Testis (tissue), 5 donors: ENCODE measurements at places on chromosomes 4 and X. TPM values are rescaled to one million over a fixed set of nuclear protein-coding genes. Genes with fewer than 3 reads are reported as not detected.

DNA sequence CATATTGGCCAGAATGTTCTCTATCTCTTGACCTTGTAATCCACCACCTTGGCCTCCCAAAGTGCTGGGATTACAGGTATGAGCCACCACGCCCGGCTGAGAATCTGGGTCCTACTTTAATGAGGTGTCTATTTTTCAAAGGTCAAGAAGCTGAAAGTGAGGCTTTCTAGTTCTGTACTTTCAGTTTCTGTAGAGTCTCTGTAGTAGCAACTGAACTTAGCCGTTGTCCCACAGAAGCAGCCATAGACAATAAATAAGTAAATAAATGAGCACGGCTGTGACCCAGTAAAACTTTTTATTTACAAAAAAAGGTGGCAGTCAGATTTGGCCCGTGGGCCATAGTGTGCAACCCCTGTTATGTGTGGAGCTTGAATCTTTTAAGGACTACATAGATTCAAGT lies 92.0 kb downstream of the FNIP2 start:
- no peaks in the 10 kb centered on the region for H3K36me3 ChIP-seq
- H3K27ac ChIP-seq = no peak overlapping the region
- H3K27me3 ChIP-seq = no peaks in the 10 kb centered on the region
- no peak overlapping the region for H3K4me3 ChIP-seq

DNA sequence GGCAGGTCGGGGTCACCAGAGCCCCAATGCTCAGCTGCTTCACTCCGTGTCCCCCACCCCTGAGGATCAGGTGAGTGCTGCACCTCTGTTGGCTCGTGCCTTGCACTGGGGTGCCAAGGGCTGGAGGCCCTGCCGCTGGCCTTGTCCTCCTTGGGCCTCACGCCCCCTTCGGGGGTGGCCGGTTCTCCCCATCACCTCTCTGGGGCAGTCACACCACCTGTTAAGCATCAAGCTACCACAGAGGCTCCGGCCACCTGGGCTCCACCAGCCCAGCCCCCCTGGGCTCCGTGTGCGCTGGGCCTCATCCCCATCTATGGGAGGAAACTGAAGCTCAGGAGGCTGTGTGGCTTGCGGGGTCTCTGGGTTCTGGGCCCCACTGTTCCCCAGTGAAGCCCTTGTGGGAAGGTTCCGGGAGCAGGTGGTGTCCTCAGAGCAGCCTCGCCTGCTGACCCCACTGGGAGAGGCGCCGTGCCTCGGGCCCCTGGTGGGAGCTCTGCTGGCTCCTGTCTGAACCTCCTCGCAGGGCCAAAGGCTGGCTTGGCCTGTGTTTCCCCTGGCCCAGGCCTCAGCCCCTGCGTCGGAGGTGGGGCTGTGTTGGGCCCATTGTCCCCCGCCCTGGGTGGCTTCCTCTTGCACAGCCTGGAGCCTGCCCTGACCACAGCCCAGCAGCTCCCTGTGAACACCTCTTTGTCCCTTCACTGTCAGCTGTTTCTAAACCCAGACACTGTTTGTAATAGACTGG lies 30.8 kb downstream of the DOK7 start:
- H3K4me3 ChIP-seq = no peak overlapping the region
- H3K27ac ChIP-seq = no peak overlapping the region
- no peaks in the 10 kb centered on the region for H3K36me3 ChIP-seq
- H3K27me3 ChIP-seq = no peaks in the 10 kb centered on the region
- DNase-seq = no peak
- peaks cover 15% of the 10 kb centered on the region for H3K4me1 ChIP-seq

GRCh38 chrX:41722214-41722613 lies 1.8 kb upstream of the GPR82 start:
- H3K27me3 ChIP-seq = no peaks in the 10 kb centered on the region
- no peak for DNase-seq
- no peaks in the 10 kb centered on the region for H3K4me1 ChIP-seq
- H3K36me3 ChIP-seq = no peaks in the 10 kb centered on the region
- H3K27ac ChIP-seq = no peak overlapping the region

GRCh38 chrX:127908384-127908783 lies 143.8 kb downstream of the ACTRT1 start:
- H3K36me3 ChIP-seq = no peaks in the 10 kb centered on the region
- no peaks in the 10 kb centered on the region for H3K27me3 ChIP-seq
- DNase-seq = no peak
- H3K4me3 ChIP-seq = no peak overlapping the region
- no peak overlapping the region for H3K27ac ChIP-seq

DNA sequence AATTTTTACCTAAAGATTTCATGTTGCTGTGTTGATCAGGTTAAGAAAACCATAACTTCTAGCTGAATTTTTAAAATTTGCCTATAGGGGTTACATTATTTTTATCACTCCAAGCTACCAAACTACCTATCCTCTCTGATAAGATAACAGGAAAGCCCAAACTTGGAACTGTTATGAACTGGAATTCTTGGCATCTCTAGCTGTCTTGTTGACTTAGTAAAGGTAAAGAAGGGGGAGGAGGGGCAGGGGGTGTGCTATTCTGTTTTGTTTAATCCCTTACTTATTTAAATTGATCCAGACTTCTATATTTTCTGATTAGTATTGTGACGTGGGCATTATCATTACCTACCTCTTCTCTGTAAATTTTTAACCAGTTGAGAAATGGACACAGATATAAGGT lies 54.7 kb downstream of the SLAIN2 start:
- no peak for DNase-seq
- H3K4me3 ChIP-seq = no peak overlapping the region
- H3K27ac ChIP-seq = no peak overlapping the region
- no peaks in the 10 kb centered on the region for H3K4me1 ChIP-seq

GRCh38 chrX:140440876-140441275 lies 64.0 kb downstream of the SOX3 start:
- no peaks in the 10 kb centered on the region for H3K4me1 ChIP-seq
- no peak overlapping the region for H3K4me3 ChIP-seq
- no peaks in the 10 kb centered on the region for H3K27me3 ChIP-seq
- H3K27ac ChIP-seq = no peak overlapping the region
- no peaks in the 10 kb centered on the region for H3K36me3 ChIP-seq
- peak; percentile 23 for DNase-seq

DNA sequence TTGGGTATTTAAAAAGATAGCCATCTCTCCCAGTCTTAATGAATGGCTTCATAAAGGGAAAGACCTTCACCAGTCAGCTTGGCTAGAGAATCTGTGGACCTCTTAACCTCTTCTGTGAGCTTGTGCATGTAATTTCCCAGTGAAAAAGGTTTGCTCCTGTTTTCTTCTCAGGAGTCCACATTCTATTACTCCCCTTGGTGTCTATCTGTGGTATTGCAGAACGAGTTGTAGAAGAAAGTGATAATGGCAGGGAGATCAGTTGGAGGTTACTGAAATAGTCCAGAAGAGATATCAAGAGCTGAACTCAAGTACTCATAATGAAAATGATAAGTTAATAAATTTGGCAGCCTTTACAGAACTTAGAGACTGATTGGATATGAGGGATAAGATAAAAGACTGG lies 16.5 kb upstream of the VAMP7 start:
- no peak overlapping the region for H3K4me3 ChIP-seq
- no peak for DNase-seq
- no peaks in the 10 kb centered on the region for H3K4me1 ChIP-seq
- no peaks in the 10 kb centered on the region for H3K36me3 ChIP-seq
- H3K27ac ChIP-seq = no peak overlapping the region
- no peaks in the 10 kb centered on the region for H3K27me3 ChIP-seq

DNA sequence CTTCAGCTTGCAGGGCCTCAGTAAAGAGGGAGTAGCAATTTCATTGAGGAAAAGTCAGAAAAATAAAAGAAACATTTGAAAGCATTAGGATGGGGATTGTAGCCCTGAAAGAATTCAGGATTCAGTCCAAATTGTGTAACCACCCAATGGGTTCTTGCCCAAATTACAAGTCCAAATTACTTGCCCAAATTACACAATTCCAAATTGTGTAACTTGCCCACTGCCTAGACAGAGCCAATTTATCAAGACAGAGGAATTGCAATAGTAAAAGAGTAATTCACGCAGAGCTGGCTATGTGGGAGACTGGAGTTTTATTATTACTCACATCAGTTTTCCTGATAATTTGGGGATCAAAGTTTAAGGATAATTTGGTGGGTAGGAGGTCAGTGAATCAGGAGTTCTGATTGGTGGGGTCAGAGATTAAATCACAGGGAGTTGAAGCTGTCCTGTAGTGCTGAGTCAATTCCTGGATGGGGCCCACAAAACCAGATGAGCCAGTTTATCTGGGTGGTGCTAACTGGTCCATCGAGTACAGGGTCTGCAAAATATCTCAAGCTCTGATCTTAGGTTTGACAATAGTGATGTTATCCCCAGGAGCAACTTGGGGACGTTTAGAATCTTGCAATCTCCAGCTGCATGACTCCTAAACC lies 18.1 kb upstream of the PAGE5 start:
- no peaks in the 10 kb centered on the region for H3K36me3 ChIP-seq
- H3K4me1 ChIP-seq = no peaks in the 10 kb centered on the region
- H3K27ac ChIP-seq = no peak overlapping the region
- no peaks in the 10 kb centered on the region for H3K27me3 ChIP-seq
- no peak for DNase-seq
- H3K4me3 ChIP-seq = no peak overlapping the region

DNA sequence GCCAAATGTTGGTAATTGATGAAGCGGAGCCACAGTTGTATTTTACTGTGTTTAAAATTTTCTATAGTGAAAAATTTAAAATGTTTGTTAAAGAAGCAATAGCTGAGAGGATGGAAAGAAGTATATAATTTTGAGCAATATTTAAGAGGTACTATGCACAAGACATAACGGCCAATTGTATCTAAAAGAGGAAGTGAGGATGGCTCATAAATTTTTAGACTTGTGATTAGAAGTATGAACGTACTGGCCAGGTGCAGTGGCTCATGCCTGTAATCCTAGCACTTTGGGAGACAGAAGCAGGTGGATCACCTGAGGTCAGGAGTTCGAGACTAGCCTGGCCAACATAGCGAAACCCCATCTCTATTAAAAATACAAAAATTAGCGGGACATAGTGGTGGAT lies 12.7 kb upstream of the HHIP start:
- no peak for DNase-seq
- no peaks in the 10 kb centered on the region for H3K36me3 ChIP-seq
- H3K27ac ChIP-seq = no peak overlapping the region
- H3K4me1 ChIP-seq = no peaks in the 10 kb centered on the region
- H3K27me3 ChIP-seq = no peaks in the 10 kb centered on the region

DNA sequence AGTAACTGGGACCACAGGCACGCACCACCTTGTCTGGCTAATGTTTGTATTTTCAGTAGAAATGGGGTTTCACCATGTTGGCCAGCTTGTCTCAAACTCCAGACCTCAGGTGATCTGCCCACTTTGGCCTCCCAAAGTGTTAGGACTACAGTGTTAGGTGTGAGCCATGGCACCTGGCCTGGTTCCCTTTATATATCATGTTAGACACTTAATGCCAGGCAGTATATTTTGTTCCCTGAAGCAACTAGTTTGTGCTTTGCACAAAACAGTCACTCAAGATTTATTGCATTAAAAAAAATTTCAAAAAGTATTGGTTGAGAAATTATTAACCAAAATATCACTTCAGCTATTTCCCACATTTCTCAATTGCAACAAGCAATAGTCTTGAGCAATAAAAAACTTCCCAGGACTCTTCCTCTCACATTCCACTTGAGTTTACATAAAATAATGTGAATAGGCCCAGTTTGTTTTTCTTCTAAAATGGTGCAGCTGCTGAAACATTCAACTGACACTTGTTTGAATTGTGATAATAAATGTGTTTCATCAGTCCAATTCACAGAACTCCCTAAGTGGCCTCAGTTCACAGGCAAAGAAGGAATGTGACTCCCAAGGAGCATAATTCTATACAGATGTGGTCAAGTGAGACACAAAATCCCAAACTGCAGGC lies 22.7 kb downstream of the CXCL1 start:
- H3K27me3 ChIP-seq = no peaks in the 10 kb centered on the region
- H3K4me3 ChIP-seq = no peak overlapping the region
- no peaks in the 10 kb centered on the region for H3K4me1 ChIP-seq

DNA sequence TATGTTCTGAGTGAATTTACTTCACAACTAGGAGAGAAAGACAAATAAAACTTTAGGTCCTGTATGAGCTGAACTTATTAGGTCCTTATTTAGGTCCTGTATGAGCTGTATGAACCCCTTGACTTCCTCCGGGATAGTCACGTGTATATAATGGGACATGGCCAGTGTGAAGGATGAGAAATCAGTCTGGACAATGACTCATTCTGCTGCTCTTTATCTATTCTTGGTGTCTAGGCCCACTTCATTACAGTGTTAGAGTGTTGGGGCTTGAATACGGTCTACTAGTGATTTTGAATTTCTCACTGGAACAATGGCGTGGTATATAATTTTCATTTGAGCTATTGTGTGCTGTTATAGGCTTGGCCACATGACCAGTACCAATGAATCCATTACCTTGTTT lies 21.9 kb downstream of the STK26 start:
- no peak overlapping the region for H3K27ac ChIP-seq
- H3K27me3 ChIP-seq = no peaks in the 10 kb centered on the region
- no peak for DNase-seq
- no peaks in the 10 kb centered on the region for H3K4me1 ChIP-seq

GRCh38 chr4:156336511-156336910 lies 382.8 kb upstream of the CTSO start:
- H3K4me3 ChIP-seq = no peak overlapping the region
- H3K4me1 ChIP-seq = no peaks in the 10 kb centered on the region
- DNase-seq = no peak
- H3K36me3 ChIP-seq = no peaks in the 10 kb centered on the region
- H3K27me3 ChIP-seq = no peaks in the 10 kb centered on the region

- no peak for DNase-seq
- H3K4me1 ChIP-seq = no peaks in the 10 kb centered on the region
- no peaks in the 10 kb centered on the region for H3K27me3 ChIP-seq
- H3K4me3 ChIP-seq = no peak overlapping the region
These were observed 205.3 kb downstream of the SLC39A8 start for GRCh38 chr4:102139932-102140331.

DNA sequence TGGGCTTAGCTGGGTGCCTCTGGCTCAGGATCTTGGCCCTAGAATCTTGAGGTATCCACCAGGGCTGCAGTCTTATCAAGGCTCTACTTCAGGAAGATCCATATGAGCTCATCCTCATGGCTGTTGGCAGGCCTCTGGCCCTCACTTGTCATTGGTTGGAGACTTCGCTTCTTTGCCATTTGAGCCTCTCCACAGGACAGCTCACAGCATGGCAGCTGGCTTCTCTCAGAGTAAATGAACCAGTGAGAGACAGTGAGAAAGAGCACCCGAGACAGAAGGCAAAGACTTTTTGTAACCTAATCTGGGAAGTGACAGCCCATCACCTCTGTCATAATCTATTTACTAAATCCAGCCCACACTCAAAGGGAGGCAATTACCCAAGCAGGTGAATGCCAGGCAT lies 236.8 kb downstream of the GPAT3 start:
- H3K4me3 ChIP-seq = no peak overlapping the region
- no peak overlapping the region for H3K27ac ChIP-seq
- no peaks in the 10 kb centered on the region for H3K36me3 ChIP-seq

- H3K36me3 ChIP-seq = no peaks in the 10 kb centered on the region
- no peaks in the 10 kb centered on the region for H3K4me1 ChIP-seq
These were observed 127.3 kb downstream of the AFAP1 start for GRCh38 chr4:7812231-7812857.

- no peaks in the 10 kb centered on the region for H3K36me3 ChIP-seq
- DNase-seq = no peak
- no peak overlapping the region for H3K27ac ChIP-seq
- H3K4me1 ChIP-seq = no peaks in the 10 kb centered on the region
These were observed 121.7 kb downstream of the GRXCR1 start for GRCh38 chr4:43014256-43014655.

- H3K4me3 ChIP-seq = no peak overlapping the region
- H3K27ac ChIP-seq = no peak overlapping the region
- no peaks in the 10 kb centered on the region for H3K27me3 ChIP-seq
- H3K36me3 ChIP-seq = no peaks in the 10 kb centered on the region
- H3K4me1 ChIP-seq = peaks cover 10% of the 10 kb centered on the region
- DNase-seq = no peak
These were observed 76.7 kb upstream of the TMEM150C start for GRCh38 chr4:82638479-82638878.

HNRNPD gene
- total RNA-seq = 114 TPM

PPEF2 gene
- 0.71 TPM for total RNA-seq

GAGE12D gene
- total RNA-seq = not detected

SUPT20HL2 gene
- 17.1 TPM for total RNA-seq

CFP gene
- 2.8 TPM for total RNA-seq

ZDHHC15 gene
- total RNA-seq = 3.5 TPM
